Fibroblast of the aortic adventitia (primary cell): ENCODE measurements at places on chromosomes 6 and 20.

DNA sequence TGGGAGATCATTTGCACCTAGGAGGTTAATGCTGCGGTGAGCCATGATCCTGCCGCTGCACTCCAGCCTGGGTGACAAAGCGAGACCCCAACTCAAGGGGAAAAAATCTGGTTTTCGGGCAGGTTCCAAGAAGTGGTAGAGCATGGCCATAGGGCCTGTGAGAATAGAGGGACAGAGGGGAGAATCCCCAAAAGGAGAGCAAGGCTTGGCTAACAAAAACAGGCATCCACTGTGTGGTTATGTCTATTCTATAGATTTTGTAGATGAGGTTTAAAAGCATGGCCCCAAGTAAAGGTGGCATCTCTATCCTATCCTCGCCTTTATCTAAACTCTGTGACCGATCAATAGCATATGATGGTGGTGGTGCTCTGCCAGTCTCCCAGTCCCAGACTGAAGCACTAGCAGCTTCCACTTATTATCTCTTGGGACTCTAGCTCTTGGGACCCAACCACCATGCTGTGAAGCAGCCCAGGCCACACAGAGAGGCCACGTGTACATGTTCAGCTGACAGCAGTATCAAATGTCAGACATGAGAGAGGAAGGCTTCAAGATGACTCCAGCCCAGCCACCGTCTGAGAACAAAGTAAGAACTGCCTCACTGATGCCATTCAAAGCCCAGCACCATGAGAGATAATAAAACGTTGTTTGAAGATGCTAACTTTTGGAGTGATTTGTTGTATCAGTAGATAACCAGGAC, 27.7 kb downstream of the EIF2S2 start:
- DNase-seq: no peak

DNA sequence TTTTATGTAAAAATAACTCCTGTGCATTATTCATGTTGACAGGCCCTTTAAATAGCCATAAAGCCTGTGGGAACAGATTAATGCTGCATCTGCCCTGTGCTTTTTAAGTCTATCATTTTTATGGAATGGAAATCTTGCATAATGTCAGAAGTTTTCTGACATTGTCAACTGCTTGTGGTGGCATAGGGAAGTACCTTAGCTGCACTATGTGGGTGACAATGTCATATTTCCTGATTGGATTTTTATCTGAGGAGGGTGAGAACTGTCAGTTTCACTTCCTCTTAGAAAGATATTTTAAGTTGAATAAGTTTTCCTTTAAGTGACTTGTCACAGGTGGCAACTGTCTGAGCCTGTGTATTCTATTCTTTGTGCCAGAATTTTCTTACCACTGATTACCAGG, 267.9 kb downstream of the PLCB1 start:
- DNase-seq: no peak

DNA sequence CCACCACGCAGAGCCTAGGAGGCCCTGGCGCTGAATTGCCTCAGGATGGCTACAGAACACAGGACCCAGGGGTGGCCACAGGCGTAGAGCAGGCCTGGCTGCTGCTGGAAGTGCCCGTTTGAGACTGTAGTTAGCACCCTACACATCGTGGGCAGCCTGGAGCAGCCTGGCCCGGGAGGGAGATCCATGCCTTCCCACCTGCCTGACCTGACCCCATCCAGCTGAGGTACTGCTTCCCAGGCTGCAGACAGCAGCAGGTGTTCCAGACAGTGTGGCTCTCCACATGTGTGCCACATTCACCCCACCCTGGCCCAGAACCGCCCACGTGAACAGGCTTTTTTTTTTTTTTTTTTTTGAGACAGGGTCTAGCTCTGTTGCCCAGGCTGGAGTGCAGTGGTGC, 20.9 kb upstream of the MAP1LC3A start:
- DNase-seq: no peak

DNA sequence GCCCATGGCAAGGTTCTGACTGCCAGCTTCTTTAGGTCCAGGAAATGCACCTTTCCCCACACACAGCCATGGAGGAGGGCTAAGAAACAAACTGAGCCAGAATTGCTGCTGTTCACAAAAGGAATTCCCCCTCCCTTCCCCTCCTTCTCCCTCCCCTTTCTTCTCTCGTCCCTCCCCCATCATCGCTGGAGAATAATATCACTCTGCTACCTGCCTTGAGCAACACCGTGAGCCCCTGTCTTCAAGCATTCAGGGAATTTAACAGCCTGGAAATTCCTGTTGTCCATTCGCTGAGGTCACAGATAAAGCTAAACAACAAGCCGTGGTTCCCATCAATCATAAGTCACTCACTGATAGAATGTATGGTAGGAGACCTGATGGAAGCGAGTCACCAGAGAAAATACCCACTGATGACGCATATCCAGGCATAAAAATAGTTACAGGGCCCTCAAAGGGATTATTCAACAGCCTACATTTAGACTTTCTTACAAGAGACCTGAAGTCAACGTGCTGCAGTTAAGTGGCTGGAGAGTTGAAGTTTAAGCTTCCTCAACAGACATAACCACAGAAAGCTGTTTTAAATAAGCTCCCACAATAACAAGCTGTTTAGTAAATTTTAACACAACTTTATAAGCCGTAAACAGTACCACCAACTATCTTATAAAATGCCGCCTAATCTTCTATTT, 59.7 kb downstream of the HIVEP2 start:
- DNase-seq: peak; percentile 97

DNA sequence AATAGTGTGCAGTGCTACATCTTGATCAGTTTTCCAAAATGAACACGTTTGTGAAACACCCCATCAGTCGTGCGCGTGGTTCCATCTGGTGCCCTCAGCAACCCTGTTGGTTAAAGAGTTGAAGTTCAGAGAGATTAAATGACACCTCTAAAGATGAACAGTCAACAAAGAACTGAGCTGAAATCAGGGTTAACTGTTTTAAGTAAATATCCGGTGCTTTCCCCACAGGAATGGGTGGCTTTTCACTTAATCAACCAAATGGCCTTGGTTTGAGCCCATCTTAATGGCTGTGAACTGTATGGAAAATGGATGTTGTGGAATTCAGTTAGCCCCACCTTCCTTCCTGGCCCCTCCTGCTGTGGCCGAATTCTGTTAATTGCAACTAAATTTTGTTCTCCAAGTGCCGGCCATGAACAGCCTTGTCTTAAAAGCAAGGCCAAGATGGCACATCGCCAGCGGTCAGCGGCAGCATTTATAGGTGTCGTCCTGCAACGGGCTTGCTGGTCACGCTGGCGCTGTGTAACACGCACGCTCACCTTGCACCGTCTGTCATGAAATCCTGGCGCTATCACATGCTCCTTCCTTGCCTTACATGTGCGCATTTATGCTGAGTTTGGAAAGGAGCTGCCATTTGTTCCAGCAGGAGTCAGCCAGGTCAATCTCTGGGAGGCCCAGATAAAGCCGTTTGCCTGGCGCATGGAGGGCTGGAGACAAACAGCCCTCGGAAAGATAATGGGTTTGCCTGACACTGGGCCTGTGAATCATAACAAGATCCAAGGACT, 164.5 kb downstream of the ERMARD start:
- no peak for DNase-seq

GRCh38 chr6:134230087-134230700, 87.7 kb downstream of the SGK1 start:
- no peak for DNase-seq

GRCh38 chr6:88807622-88808021, 155.8 kb downstream of the RNGTT start:
- DNase-seq: no peak

- no peak for DNase-seq
Observed at GRCh38 chr20:14758356-14758755, 420.9 kb upstream of the FLRT3 start.

GRCh38 chr6:26024651-26025046, 62.0 kb downstream of the TRIM38 start:
- no peak for DNase-seq

DNA sequence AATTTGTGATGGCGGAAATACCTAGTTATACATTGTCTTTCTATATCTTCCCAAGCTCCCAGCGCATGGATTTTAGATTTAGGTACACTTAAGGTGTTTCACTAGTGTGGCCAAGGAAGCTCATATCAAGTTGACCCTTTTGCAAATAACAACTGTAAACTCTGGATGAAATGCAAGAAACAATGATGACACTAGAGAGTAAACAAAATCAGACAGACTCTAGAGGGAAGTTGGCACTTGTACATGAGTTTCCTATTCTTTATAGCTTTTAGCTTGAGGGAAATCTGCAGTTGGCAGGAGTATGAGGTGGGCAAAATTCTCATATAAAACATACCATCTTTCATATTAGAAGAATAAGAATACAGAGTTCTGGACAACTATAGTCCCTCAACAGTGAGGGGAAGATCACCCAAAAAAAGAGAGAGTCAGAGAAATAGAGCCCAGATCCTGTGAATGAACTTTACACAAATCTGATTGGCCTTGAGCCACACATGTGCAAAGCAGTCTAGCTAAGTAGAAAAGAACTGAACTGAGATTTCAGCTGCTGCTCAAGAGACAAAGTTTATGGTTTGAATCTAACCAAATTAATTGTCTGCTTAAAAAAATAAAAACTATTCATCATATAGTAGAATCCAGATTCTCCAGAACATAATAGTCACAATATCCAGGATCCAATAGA, 26.1 kb downstream of the TXLNB start:
- DNase-seq: no peak

GRCh38 chr6:29631209-29631810, 1.7 kb downstream of the GABBR1 start:
- no peak for DNase-seq

DNA sequence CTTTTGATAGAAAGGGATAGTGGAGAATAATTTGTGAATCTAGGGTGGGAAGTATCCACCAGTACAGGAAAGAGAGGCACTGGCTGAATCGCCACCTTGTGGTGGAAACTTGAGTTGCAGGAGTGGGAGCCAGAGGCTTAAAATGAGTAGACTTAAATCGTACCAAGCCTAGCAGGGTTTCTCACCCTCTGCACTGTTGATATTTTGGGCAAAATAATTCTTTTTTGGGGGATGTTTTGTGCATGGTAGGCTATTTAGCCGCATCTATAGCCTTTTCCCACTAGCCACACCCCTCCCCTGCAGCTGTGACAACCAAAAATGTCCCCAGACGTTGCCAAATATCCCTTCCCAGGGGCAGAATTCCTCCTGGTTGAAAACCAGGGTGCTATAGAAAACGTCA, 119.1 kb downstream of the DHX35 start:
- DNase-seq: peak; percentile 85

- DNase-seq: no peak
Observed at GRCh38 chr20:55269913-55270312, 735.4 kb downstream of the CBLN4 start.

- DNase-seq: no peak
Observed at GRCh38 chr6:36459501-36459900, 16.7 kb downstream of the KCTD20 start.

GRCh38 chr6:151914484-151914883, 107.0 kb downstream of the ESR1 start:
- DNase-seq: peak; percentile 22

- no peak for DNase-seq
Observed at GRCh38 chr20:6095409-6095808, 27.4 kb downstream of the FERMT1 start.

- peak; percentile 7 for DNase-seq
Observed at GRCh38 chr6:53837865-53838769, 43.3 kb downstream of the LRRC1 start.

DNA sequence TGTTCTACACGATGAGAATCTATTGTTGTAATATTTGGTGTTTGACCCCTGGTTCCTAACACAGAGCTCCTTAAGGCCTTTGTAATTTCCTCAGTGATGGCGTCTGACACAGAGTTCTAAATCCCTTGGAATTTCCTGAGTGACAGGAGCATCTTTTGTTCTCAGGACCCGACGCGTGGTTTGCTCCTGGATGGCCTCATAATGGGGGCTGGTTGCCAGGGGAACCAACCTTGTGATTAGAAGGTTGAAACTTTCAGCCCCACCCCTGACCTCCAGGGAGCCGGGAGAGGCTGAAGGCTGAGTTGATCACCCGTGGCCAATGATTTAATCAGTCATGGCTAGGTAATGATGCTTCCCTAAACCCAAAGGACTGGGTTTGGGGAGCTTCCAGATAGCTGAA, 20.5 kb upstream of the ZNF133 start:
- DNase-seq: no peak

GRCh38 chr20:57622579-57623381, 2.6 kb upstream of the ZBP1 start:
- peak; percentile 11 for DNase-seq

- no peak for DNase-seq
Observed at GRCh38 chr6:467671-468082, 76.1 kb downstream of the IRF4 start.

DNA sequence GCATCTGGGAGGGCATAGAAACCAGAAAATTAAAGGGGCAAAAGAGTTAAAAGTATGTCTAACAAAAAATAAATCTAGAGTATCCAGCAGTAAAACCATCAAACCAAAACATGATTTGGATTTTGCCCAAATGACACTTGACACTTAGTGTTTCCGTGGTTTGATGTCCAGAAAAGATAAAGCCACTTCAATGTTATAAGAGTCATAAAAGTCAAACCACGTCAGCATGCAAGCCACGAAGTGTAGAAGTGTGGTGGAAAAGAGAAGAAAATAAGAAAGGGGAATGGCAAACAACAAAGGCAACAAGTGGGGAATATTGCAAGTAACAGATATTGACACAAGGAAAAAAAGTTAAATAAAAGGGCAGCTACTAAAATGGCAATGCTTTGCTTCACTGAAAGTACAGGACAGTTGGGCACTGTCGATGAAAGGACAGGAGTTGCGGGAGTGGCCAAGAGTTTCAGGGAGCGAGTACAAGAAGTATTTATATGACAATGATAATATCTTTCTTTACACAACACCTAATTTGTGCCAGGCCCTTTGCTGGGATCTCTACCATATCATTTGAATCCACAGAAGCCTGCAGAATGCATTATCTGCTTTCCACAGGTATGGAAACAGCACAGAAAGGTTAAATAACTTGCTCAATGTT, 6.3 kb upstream of the HDDC2 start:
- no peak for DNase-seq

DNA sequence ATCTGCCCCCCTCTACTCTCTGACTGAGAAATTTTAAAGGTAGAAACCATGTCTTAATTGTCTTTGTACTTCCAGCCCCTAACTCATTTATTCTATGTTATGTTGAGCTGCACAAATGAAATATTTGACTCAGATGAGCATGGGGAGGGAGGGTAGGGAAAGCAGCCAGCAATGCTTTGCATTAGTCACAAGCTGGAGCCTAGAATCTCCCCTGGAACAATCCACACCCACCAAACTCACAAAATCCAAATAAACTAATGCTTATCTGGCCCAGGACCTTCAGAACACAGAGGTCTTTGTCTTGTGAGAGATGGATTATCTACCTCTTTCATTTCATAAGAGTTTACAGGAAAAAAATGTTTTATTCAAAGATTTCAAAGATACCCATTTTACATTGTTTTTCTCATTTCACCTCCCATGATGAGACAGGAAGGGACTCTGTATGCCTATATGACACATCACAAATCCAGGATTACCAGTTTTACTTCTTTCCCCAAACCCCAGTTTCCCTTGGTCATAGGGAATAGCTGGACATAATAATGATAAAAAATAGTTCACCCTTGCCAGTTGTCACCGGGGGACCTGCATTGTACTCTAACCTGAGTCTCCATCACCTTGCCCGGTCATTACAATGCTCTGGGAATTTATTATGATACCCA, 466.9 kb downstream of the KIF16B start:
- DNase-seq: no peak
